ENCODE measurements at places on chromosomes 1 and 21.

DNA sequence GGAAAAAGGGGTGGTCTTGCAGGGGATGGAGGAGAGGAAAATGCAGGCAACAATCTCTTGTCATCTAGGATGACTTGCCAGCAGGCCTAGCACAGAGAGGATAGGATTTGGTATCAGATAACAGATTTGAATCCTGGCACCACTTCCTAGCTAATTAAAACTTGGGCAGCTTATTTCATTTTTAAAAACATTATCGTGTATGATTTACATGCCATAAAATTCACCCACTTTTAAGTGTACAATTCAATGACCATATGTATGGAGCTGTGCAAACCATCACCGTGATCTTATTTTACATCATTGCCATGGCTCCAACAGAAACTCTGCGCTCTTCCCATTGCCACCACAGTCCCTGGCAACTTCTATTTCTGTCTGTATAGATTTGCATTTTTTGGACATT lies 6.9 kb downstream of the PYCR2 start:
- no peak for DNase-seq

DNA sequence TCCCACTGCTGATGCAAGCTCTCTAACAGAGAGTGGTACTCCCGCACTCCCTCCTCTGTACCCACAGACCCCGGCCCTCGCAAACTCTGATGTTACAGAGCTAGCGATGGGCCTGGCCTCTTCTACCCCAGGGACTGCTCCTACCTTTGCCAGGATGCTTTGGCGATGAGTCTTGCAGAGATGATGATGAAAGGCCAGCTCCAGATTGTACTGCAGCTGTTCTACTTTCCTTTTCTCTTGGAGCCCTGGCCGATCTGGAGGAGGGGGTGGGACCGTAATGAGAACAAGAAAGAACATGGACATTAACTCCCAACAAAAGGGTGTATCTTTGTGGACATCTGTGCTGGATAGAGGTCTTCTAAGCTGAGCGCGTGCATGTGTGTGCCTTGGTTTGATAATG lies 6.0 kb upstream of the LINGO4 start:
- no peak for DNase-seq

GRCh38 chr1:64917328-64917861 lies 49.0 kb downstream of the JAK1 start:
- no peak for DNase-seq

- DNase-seq = no peak
Observed at GRCh38 chr1:168261390-168261789, 19.3 kb upstream of the TBX19 start.

DNA sequence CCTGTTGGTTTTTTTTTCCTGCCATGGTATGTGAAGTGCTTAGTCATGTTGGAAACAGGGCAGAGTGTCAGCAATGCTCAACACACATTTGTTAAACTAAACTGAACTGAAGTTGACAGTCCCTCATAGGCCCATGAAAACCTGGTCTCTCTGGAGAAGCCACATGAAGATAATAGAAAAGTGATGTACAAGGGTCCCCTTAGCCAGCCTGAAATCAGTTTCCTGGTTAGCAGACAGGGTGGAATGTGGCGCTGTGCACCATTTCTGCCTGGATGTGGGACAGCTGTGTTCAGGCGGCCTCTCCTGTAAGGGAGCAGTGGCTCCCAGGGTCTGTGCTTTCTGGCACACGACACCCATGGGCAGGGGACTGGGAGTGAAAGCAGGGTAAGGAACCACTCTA lies 9.9 kb upstream of the CHI3L1 start:
- DNase-seq = no peak

DNA sequence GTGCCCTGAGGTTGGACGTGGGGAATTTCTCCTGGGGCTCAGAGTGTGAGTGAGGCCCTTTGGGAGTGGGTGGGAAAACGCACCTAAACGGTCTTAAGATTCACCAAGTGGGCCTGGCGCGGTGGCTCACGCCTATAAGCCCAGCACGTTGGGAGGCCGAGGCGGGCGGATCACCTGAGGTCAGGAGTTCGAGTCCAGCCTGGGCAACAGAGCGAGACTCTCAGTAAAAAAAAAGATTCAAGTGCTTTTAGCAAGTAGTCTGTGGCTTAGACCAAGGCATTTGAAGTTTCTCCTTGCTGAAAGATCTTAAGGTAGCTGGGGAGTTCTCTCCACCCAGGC lies 1.4 kb downstream of the RPS8 start:
- DNase-seq = no peak

DNA sequence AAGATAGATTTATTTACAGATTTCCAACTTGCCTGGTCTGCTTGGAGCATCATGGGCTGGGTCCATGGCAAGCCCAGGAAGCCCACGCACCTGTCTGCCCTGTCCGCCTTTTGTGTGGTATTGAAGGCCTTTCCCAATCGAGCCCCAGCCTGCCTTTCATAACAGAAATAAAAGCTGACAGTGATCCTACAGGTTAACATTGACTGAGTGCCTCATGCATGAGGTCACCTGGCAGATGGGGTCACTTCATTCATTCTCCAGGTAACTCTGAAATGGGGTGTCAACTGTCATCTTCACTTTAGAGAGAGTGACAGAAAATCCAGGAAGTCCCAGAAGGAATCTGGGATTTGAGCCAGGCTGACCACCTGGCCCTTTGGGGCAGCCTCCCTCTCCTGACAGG lies 36.3 kb upstream of the CASZ1 start:
- no peak for DNase-seq

DNA sequence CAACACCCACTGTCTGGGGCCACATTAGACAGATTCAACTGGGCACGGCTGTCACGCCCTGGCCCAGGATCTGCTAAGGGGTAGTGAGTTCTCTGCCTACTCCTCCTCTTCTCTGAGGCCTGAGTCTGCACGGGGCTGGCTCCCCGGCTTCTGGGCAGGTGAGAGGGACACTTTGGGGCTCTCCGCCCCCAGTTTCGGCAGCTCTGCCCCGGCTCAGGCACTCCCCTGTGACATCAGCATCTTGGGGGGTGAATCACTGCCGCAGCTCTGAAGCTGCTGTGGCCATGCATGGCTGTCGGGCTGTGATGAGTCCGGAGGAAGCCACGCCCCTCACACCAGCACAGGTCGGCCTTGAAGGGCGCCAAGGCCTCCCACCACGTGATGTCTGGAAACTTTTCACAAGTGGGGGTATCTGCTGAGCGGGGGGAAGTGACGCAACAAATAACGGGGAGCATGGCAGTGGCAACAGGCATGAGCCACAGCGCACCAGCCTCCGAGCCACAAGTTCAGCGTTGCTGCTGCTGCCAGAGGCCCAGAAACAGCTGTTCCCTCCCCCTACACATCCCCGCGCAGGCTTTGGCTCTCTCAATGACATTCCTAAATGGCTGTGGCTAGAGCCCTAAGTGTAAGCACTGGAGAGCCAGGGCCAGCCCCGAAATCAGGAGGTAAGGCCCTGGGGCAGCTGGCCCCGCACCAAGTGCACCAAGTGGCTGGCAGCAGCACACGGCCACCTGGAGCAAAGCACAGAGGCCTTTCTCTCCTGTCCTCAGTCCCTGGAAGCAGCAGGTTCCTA lies 26.3 kb downstream of the ZBTB17 start:
- no peak for DNase-seq

DNA sequence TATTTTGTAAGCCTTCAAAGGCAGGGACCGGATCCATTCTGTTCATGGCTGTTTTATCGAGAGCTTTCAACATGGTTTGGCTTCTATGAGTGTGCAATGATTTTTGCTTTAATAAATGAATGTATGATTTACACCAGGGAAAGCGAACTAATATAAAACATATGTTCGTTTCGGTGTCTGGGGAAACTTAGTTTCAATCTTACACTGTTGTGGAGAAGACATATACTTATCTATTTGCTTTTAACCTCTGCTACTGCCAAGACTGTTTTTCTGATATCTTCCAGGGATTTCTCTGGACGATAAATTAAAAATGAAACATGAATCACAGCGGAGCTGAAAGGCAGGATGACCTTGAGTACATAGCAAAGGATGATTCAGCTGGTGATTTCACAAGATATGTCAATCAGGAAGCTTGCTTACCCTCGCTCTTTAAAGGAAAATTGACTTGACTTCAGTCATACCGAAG lies 14.7 kb upstream of the CYYR1 start:
- DNase-seq = no peak

DNA sequence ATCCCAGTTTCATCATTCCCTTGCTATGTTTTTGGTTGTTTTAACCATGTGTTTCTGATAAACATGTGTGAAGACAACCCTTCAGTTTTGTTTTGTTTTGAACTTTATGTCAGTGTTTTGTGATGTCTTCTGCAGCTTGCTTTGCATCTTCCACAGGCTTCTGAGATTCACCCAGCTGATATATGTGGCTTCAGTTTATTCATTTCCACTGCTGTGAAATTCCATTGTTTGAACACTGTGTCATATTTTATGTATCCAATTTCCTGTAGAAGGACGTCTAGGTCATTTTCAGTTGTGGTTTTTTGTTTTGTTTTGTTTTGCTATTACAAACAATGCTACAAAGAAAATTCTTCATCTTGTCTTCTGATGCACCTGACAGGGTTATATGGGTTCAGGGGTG lies 27.2 kb upstream of the SLC26A9 start:
- DNase-seq = no peak

DNA sequence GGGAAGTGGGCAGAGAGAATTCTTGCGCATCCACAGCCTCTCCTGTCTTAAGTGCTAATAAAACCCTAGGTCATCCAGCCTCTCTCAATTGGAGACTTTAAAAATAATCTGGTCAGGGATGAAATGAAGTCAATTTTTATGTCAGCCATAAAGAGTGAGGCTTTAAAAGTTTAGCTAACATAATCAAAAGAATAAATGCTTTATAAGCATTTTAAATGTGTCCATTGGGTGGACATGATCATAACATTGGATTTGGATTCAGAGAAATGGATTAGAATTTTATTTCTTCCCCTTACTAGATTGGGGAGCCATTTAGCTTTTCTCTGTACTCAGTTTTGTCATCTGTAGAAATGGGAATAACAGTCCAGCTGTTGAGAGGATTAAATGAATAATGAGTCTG lies 55.5 kb downstream of the PGM1 start:
- DNase-seq = no peak

GRCh38 chr1:51578383-51579109 lies 38.3 kb upstream of the OSBPL9 start:
- DNase-seq = no peak

- no peak for DNase-seq
Observed at GRCh38 chr1:199742547-199742946, 285.0 kb upstream of the NR5A2 start.

DNA sequence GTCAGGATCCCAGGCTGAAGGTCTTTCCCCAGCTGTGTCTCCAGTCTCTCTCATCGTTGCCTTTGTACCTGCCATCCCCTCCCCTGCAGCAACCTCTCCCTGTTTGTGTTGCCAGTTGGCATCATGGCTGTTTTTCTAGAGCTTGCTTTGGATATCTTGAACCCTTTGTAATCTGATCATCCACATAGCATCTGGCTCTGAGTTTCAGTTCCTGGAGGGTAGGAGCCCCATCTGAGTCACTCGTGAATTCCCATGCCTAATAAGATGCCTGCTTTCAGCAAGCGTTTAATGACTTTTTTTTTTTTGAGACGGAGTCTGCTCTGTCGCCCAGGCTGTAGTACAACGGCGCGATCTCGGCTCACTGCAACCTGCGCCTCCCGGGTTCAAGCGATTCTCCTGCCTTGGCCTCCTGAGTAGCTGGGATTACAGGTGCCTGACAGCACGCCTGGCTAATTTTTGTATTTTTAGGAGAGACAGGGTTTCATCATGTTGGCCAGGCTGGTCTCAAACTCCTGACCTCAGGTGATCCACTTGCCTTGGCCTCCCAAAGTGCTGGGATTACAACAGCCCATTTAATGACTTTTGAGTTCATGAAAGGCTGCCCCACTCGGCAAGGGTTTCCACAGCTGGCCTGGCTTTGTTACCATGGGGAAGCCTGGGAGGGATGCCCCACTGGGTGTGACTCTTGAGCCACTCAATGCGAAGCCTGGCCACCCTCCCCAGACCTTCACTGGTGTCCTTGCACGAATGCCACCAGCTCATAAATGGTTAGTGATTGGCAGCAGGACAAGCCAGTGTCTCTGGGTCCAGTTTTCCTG lies 11.9 kb downstream of the ALPL start:
- no peak for DNase-seq

GRCh38 chr1:173903827-173904531 lies 13.1 kb downstream of the SERPINC1 start:
- DNase-seq = peak; percentile 73

- DNase-seq = no peak
Observed at GRCh38 chr1:20587661-20588053, 1.2 kb upstream of the CDA start.

DNA sequence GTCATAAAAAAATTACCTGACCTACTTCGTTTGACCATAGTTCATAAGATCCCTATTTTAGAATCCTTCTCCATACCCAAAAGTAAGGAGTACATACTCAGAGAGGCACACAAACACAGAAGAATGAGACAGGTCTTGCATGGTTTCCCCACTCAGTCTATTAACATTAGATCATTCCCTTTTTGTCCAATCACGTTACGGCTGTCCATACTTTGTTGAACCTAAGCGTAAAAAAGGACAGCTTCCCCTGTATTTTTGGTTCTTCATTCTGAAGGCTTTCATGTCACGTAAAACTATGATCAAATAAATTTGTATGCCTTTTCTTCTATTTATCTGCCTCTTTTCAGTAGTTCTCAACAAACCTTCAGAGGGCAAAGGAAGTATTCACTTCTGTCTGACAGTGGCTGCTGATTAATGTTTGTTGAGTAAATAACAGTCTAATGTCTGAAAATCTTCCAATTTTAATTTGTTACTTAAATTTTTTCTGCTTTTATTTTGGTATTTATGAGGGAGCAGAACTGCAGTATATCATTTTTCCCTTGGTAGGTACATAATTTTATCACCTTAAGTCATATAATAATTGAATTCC lies 16.4 kb downstream of the PKN2 start:
- DNase-seq = no peak

DNA sequence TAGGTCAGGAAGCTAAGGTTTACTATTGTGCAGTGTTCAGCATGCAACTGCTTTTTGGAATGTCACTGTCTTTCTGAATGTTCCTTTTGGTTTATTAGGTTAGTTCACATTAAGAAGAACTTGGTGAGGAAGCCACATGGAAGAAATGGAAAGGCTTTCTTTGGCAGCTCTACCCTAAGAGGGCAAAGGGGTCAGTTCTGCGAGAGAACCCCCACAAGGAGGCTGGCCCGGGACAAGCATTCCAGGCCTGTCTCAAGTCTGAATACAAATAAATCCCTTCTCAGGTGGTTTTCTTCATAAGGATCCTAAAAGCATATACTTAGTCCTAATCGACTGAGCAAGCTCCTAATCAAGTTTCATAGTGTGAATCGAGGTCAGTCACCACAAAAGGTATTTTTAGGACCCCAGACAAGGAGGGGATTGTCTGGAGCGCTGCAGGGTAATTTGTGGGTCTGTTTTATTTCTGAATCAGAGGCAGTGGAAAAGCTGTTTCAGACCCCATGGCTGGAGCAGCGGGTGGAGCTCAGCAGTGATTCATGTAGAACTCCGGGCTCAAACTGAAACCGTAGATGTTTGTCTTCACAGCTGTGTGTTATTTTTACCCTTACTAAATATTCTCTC lies 63.3 kb downstream of the ERG start:
- DNase-seq = no peak

- DNase-seq = no peak
Observed at GRCh38 chr1:195909061-195909460, 699.2 kb downstream of the KCNT2 start.
